SK-N-SH treated with all-trans-retinoic acid at 6 μM for 48 hours (cell line): ENCODE measurements at places on chromosomes 6 and 20.

GRCh38 chr20:36213362-36213761 is 22.9 kb upstream of the AAR2 start:
- no peak for ATAC-seq

GRCh38 chr6:22921828-22922227 is 352.5 kb downstream of the HDGFL1 start:
- ATAC-seq = no peak

GRCh38 chr20:25606094-25606695 is 17.6 kb downstream of the NANP start:
- no peak for ATAC-seq

DNA sequence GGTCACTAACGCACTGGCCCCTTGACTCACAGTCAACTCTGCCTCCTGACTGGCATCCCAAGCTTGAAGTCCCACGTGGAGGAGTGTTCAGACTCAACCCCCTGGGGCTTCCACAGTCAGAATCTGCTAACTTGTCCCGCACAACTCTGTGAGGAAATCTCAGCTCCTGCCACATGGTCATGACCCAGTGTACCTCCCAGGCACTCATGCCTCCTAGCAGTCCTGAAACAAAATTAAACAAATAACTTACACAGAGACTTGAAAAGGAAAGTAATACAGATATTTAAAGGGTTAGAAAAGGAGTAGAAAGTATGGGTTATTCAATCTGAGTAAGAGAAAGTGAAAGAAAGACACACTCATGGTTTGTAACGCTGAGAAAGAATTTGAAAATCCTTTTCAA is 134.9 kb downstream of the GMDS start:
- ATAC-seq = no peak

- no peak for ATAC-seq
These were observed 104.2 kb downstream of the HAO1 start for GRCh38 chr20:7836076-7836475.

GRCh38 chr6:163386329-163386908 is 28.1 kb upstream of the QKI start:
- ATAC-seq = no peak

DNA sequence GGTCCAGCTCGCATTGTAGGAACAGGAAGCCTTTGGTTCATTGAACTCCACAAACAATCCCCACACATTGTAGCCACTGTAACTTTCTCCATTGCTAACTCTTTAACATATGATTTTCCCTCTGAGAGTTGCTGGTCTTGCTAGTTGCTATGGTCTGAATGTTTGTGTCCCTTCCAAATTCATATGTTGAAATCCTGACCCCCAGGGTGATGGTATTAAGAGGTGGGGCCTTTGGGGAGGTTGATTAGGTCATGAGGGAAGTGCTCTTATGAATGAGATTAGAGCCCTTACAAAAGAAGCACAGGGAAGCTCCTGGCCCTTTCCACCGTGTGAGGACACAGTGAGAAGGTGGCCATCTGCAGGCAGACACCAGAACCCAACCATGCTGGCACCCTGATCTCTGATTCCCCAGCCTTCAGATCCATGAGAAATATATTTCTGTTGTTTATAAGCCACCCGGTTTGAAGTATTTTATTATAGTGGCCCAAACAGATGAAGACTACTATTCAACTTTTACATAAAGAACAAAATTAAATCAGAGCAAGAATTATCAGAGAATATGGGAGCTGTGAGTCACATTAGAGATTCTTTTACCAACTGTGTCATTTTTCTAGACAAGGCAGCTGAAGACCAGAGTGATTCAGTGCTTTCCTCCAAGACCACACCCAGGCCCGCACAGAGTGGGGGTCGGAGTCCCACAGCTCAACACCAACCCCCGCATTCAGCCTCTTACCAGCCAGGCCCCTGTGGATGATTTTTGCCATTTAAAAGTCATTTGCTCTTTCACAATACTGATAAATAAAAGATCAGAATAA is 143.0 kb downstream of the SAMD5 start:
- ATAC-seq = no peak

GRCh38 chr6:2980465-2980855 is 9.1 kb upstream of the SERPINB6 start:
- no peak for ATAC-seq

DNA sequence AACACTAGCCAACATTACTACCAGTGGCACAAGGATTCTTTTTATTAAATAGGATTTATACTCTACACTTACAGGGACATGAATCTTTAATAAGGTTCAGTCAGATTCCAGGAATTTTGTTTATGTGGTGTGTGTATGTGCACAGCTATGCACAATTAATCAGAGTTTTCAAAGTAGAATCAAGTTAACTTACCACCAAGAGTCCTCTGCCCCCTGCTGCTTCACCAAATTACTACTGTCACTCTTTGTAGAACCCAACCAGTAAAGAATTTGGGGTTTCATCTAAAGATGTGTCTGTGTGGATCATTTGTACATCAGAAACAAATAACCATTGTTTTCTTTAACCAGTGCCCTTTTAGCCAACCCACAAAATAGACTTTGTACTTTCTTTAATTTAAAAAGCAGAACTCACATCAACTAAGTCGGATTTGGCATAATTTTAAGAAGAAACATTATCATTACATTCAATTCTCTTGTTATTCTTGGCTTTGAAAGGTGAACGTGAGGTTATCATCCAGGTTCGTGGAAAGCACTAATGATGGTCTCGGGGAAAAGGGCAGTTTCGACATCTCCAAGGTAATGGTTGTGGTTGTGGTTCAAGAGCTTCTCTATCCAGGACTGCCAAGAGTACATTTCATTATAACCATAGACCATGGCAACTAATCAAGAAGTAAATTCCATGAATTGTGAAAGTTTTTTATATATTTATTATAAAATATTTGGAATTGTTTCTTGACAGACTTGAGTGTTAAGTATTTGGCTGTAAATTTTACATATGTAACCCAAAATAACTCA is 514.3 kb upstream of the ID4 start:
- no peak for ATAC-seq

DNA sequence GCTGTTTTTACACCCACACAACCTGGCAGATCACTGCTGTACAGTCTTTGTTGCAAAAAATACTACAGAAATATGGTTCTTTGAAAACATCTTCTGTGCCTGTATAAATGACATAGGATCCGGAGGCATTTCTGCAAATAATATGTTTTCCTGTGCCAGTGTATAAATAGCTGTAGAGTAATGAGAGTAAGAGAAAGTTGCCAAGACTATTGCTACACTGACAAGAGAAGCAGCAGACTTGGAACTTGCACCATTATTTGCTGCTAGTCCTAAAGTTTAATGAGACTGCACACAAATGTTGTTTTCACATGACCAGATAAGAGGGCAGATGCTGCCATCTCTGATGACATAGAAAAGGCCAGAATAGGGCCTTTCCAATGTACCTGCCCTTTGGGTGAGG is 50.0 kb upstream of the DTNBP1 start:
- no peak for ATAC-seq

- no peak for ATAC-seq
These were observed 10.6 kb downstream of the SIRPG start for GRCh38 chr20:1646975-1647431.

DNA sequence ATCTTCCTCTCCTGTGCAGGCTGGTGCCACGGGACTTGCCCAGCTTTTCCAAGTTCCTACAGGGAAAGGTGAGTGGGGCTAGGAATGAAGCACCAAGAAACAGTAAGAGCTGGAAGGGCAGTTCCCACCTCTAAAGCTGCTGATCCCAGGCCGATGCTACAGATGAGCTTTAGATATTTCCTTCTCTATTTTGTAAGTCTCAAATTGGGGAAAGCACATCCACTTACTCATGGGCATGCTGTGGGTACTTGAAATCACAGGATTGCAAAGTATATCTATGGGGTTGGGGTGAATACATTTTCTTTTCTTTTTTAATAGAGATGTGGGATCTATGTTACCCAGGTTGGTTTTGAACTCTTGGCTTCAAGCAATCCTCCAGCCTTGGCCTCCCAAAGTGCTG is 3.1 kb downstream of the ZBTB2 start:
- ATAC-seq = no peak

DNA sequence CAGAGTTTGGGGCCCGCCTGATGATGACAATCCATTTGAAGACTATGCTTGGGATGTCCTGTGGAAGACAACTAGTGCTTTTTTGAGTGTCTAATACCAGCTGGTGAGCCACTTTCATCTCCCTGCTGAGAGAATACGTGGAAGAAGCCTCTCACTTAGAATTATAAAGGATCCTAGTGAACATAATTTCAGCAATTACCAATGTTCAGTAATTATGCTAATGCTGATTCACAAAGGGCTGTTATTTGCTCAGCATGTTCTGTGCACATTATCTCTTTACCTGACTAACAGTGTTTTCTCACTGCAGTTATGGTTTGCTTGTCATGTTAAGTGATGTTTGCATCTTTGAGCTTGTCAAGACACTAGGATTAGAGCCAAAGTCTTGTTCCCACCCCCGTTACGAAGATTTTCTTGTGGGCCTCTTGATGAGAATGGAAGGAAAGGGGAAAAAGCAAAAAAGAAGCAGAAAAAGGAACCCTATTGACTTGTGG is 282.1 kb upstream of the CHD6 start:
- ATAC-seq = no peak

DNA sequence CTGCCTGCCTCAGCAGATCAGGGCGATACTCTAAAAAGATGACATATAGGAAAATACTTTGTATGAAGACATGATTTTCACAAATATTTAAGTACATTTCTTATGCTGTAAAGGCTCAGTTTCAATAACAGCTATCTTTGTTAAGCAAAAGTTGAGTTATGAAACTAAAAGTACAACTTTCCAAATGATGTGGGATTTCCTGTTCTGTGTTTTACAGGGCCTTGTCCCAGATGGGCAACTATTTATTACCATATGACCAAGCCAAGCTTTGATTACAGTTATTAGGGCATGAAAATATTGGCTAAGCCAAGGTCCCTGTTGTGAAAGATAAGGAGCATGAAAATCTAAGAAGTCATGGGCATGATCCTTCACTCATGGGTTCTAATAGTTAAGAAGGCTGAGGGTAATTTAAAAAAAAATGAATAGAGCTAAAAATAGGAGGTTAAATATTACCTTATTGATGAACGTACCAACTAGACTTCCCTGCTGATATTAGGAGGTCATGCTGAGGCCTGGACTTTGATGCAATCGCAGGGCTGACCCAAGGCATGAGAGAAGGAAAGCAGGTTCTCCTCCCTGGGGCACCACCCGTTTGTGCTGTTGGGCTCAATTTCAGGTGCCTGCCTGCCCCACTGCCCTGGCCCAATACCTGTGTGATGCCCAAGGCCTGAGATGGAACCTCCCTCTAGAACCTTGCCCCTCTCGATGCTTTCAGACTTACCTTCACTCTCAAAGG is 294.4 kb upstream of the PRDM1 start:
- ATAC-seq = no peak

- no peak for ATAC-seq
These were observed at the start of gene CASS4 for GRCh38 chr20:56411759-56412472. Gene CASS4 (plus strand): TSS chr20:56412260. CDS start chr20:56412459, 199 bp downstream.

GRCh38 chr6:90397929-90398674 is 101.5 kb upstream of the BACH2 start:
- ATAC-seq = peak; percentile 72

DNA sequence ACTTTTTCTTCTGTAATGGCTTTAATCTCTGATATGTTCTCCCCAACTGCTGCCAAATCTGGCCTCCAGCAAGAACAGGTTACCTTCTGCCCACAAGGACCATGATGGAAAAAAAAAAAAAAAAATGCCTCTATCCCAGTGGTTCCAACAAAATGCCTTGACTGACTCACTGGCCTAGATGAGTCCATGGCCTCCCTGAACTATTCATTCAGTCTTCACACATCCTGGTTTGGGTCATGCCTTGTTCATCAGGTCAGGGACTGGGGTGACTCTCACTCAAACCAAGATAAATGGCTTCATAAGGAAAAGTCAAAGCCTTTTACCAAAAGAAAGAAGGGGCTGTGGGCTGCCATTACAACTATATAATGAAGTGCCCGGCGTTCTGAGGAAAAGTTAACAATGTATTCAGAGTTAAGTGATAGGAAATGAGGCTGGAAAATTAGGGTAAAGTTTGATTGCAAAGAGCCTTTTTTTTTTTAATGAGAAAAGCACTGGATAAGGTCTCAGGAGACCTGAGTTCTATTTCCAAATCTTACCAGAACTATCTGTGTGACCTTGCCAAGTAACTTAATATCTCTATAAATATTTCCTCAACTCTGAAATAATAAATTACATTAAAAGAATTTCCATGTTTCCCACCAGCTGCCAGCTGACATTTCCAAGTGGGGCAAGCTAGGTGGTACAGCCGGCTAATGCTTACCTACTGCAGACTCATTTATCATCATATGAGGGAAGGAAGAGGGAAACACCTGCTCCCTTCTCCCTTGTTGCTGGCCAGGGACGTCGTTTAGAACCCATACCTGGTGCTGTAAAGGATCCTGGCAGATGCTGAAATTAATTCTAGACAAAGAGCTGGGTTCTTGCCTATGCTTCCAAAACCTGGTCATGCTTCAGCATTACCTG is 380.0 kb upstream of the MARCKS start:
- ATAC-seq = no peak

GRCh38 chr6:31476515-31477139 is 21.3 kb upstream of the MICB start:
- ATAC-seq = no peak

DNA sequence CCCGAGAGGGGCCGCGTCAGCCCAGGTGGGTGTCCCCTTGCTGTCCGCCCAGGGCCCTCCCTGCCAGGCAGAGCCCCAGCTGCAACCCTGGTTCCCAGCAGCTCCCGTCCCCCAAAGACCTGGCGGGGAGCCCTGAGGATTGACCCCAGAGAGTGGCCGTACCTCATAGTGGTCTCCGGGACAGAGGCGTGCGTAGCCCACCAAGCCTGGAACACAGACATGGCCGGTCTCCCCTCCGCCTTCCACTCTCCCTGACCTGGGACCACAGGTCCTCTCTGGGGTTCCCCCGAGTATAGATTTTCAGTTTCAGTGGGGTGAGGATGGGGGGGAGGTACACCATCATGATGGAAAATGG is 82.6 kb downstream of the RIPOR3 start:
- no peak for ATAC-seq

DNA sequence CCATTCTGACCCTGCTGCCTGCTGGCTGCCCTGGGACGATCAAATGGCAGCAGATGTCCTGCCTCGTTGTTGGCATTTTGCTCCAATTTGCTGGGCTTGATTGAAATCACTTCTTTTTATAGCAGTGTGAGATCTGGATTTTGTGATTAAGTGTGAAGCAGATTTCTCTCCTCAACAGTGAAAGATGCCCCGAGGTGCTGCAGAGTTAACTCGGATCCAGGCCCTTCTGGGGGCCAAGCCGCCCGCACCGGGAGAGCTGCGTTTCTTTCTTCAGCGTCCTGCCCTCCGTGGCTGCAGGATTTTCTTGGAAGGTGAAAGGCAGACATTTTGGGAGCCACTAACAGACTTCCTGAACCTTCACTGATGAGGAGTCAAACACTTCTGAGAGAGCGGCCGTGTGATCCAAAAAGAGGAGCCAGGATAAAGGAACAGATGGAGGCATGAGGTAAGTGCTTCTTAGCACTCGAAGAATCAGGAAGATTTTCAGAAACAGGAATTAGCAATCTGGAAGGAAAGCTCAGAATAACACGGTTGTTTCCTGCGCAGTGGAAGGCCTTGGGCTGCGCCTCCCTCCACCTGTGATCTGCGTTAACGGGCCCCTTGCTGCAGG is 139.5 kb upstream of the AFDN start:
- ATAC-seq = no peak

GRCh38 chr6:37546141-37546871 is 46.6 kb upstream of the CCDC167 start:
- no peak for ATAC-seq
